Effector memory CD4-positive, alpha-beta T cell (primary cell): ENCODE measurements at places on chromosomes 2 and 18.

DNA sequence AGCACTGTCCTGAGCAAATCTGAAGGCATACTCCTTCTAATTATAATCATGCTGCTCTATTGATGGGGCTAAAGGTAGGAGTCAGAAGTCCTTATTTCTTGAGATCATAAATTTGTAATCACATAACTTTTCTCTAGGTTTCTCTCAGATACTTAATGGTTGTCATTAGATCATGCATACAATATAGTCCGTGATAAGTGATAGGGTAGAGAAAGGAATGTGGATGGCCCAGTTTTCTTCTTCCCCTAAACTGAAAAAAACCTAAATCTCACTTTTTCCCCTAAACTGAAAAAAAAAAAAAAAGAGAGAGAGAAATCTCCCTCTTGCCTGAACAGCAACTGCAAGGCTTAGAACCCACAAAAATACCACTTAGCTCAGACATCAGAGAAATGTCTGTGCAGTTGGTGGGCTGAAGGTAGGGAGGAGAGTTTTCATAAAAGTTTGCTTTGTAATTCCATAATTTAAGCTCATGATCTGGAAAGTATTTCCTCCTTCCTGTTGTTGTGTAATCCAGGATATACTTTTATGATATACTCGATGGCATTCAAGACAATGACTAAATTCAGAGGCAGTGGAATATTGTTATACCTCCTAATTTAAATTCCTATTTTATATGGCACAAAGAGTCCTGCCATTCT lies 79.3 kb upstream of the ITPRID2 start:
- no peak for DNase-seq

- DNase-seq: no peak
Observed at GRCh38 chr2:25298776-25299431, 42.8 kb downstream of the DNMT3A start.

DNA sequence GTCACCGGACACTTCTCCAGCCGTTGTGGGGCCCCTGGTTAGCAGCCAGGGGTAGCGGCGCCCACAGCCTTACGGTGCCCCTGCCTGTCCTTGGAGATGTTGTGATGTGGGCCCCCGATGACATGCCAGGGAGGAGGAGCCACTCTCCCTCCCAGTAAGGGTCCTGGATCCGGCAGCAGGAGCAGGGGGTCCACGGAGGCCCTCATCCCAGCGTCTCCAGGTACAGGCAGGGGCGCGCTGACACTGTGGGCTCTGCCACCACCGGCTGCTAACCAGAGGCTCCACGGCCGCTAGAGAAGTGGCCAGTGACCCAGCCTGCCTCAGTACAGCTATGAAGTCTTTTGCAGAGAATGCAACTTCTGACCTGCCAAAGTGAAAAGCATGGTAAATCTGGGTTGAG lies 121.2 kb downstream of the SPP2 start:
- no peak for DNase-seq

DNA sequence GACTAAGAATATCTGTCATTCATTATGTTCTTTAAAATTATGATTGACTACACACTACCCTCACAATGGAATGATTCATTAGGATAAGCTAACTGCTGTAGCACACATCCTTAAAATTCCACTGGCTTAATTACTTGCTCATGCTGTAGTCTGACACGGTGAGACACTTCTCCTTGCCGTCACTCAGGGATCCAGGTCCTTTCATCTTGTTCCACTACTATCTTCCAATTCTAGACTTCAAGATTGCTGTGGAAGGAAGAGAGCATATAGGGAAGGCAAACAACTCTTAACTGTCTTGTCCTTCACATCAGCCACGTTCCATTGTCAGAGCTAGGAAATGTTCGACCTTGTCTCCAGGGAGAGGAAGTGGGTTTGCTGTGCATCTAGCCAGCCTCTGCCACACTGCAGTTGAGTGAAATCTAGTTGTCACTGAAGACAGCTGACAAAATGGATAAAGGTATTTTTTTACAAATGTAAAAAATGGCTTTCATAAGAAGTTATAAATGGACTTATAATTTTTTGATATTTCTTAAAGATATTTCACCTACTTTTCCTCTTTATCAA lies 30.1 kb downstream of the GREB1L start:
- no peak for DNase-seq

- no peak for DNase-seq
Observed at GRCh38 chr18:32435631-32436500, 34.8 kb downstream of the GAREM1 start.

DNA sequence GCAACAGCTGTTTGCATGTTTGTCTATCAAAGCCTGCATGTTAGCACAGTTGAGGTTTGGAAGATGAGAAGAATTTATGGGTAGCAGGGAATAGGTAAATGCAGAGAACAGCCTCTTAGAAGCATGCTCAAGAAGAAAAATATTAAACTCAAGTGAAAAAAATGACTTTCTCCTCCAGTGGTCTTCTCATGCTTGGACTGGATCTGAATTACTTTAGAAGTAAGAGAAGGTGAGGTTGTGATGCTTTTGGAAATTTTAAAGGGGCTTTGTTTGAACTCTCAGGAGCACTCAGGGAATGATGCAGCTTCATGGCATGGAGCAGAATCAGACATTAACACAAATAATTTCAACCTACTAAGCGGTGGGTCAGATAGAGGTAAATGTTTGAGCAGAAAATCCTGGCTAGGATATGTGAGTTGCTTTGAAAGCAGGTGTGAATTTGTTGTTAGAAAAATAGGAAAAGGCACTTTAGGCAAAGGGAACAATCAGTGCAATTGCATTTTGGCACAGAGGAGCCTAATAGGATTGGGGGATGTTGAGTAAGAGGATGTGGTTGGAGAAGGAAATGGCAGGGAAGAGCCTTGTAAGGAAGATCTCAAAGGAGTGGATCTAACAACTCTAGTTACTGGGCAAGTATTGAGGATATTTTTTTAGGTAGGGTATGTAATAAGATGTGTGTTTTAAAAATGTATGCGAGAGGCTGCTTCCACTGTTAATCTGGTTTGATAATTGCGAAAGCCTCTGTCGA lies 76.3 kb downstream of the DDX1 start:
- no peak for DNase-seq

GRCh38 chr2:130890941-130891669 lies 54.4 kb downstream of the ARHGEF4 start:
- no peak for DNase-seq

DNA sequence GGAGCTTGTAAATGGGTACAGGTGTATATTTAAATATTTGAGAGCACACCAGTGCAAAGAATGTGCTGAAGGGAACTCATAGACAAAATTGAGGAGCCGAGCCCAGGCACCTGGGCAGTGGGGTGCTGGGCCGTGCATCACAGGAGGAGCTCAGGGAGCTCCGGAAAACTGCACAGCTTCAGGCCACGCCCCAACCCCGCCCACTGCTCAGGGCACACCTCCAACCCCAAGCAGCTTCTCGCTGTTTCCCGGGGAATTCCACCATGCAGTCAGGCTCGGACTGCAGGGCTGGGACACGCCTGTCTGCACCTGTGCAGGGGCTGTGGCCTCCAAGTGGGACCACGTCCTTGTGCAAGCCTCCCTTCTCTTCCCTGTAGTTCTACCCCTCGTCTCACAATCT lies 243.0 kb downstream of the HDAC4 start:
- no peak for DNase-seq

DNA sequence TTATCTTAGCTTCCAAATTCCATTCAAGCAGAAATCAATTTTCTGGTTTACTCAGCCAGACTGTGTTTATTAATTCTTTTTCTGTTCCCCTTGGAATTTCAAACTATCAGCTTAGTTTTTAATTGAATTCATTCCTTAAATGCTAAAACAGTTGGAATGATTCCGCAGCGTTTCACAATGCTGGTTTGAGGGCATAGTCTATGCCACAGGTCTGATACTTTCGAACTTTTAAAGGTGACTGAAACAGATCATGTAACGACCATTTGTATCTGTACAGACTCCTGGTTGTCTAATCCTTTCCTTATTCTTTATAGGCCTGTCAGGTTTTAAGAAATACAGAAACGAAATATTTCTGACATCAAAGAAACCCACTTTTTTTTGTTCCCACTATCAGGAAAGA lies 45.4 kb downstream of the STPG4 start:
- DNase-seq: no peak

DNA sequence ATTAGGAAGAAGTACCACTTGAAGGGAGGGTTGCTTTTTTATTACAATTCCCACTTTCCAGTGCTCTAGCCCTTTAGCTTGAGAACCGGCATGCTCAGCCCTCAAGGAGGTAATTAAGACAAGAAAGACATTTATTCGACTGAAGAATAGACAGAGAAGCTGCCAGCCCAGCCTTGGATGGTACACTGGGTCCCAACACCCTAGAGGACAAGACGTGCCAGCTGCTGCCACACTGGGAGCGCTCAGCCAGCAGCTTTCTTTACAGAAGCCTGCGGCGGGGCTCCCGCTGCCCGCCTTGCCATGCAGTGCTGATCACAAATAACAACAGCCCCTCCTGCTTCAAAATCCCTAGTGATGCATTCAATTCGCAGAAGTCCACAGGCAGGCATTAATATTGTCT lies 746.3 kb upstream of the RAB6C start:
- no peak for DNase-seq

DNA sequence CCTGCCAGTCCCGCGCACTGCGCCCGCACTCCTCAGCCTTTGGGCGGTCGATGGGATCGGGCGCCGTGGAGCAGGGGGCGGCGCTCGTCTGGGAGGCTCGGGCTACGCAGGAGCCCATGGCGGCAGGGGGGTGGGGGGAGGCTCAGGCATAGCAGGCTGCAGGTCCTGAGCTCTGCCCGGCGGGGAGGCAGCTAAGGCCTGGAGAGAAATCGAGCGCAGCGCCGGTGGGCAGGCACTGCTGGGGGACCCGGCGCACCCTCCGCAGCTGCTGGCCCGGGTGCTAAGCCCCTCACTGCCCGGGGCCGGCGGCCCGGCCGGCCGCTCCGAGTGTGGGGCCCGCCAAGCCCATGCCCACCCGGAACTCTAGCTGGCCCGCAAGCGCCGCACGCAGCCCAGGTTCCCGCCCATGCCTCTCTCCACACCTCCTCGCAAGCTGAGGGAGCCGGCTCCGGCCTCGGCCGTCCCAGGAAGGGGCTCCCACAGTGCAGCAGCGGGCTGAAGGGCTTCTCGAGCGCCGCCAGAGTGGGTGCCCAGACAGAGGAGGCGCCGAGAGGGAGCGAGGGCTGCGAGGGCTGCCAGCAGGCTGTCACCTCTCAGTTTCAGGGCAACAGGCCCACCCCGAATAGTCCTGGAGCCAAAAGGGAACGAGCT lies 74.1 kb downstream of the PSMG2 start:
- DNase-seq: no peak

DNA sequence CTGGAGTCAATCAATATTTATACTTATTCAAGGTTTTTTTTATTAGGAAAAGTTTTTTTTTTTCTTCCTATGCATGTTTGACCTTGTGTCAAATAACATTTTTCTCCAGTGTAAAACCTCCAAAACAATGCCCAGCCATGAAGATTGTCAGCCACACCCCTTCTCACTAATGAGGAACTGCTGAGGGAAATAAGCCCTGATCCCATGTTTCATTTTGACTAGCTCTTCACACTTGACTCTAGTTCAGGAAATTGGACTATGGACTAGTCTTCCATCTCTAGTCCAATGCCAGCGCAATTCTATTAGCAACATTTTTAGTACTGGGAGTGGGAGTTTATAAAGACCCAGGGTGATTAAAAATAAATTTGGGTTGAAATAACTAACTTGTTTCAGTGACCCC lies 275.6 kb upstream of the CXCR4 start:
- no peak for DNase-seq
